ENCODE measurements at places on chromosomes 2 and 18.

- no peak for DNase-seq
These were observed 288.6 kb downstream of the SETBP1 start for GRCh38 chr18:44969214-44969795.

DNA sequence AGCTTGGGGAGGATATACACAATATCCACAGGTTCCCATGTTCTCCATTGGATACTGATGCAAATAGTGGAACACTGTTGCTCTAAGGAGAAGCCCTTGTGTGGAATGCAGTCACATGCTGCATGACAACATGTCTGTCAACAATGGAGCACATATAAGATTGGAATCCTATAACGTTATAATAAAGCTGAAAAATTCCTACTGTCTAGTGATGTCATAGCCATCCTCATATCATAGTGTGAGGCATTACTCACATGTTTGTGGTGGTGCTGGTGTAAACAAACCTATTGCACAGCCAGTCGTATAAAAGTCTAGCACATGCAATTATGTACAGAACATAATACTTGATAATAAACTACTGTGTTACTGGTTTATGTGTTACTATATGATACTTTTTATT, 394.7 kb downstream of the FBXO15 start:
- DNase-seq = no peak

- DNase-seq = peak; percentile 68
These were observed 16.2 kb downstream of the ATG16L1 start for GRCh38 chr2:233267516-233268245.

- DNase-seq = no peak
These were observed 60.9 kb downstream of the ICOS start for GRCh38 chr2:203997481-203997880.

DNA sequence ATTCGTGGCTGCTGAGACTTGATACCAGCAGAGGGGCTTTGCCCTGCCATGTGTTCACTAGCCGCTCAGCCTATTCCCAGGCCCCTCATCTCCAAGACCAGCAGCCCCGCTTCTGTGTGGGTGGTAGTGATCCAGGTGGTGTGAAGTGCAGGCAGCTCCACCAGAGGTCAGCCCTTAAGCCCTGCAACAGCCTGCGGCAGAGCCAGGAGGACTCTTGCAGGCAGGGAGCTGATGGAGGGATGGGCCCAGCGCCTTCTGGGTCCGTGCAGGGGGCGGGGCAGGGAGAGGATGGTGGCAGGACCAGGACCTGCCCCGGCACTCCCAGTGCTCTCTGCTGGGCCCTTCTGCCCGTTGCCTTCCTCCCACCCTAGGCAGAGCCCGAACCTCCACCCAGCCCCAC, 162.0 kb downstream of the SH3BP4 start:
- DNase-seq = no peak

- DNase-seq = no peak
These were observed 22.3 kb upstream of the INSIG2 start for GRCh38 chr2:118065921-118066511.

- no peak for DNase-seq
These were observed 293.3 kb upstream of the TFPI start for GRCh38 chr2:187847245-187848208.

DNA sequence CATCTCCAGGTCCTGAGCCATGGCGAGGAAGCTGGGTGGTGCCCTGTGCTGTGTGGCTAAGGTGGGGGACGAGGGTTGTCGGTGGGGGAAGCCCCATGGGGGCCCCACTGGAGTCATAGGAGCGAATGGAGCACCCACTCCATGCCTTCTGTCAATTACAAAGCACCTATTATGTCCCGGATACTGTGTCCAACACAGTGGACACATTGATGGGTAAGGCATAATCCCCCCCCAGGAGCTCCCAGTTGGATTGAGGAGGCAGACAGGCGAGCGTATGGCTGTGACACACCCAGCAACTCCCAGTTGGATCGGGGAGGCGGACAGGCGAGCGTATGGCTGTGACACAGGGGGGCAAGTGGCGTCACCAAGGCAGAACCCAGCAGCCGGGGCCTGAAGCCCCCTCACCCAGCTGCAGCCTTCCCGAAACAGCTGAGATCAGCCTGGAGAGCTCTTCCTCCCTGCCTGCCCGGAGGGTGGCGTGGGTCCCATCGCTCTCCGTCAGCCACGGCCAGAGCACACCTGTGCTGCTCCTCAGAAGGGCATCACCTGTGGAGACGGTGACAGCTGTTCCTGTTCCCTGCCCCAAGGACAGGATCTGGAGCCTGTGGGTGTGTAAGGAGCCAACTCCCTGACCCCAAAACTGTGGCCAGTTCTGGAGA, 69.6 kb downstream of the HPCAL1 start:
- DNase-seq = no peak

- DNase-seq = no peak
These were observed 589.6 kb upstream of the KLHL29 start for GRCh38 chr2:22795287-22795866.

- DNase-seq = no peak
These were observed 68.3 kb downstream of the FAM161A start for GRCh38 chr2:61785583-61785982.

DNA sequence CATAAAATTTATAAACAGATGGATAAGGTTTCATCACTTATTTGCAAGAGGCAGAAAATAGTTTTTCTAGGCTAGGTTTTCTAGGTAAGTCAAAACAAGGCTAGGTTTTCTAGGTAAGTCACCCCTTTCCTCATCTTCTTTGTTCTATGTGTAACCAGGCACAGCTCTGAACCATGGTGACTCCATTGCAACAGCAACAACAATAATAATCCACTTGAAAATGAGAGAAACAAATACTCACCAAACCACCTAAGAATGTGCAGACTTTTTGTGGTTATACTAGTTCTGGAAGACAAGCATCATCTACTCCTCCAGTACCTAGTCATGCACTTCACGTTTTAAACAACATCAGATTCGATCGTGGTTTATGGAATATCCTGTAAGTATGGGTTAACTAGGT, 237.4 kb upstream of the ACVR2A start:
- no peak for DNase-seq

GRCh38 chr2:144480285-144480684, 39.6 kb downstream of the ZEB2 start:
- no peak for DNase-seq

GRCh38 chr2:165079432-165079831, 124.1 kb upstream of the SLC38A11 start:
- no peak for DNase-seq

DNA sequence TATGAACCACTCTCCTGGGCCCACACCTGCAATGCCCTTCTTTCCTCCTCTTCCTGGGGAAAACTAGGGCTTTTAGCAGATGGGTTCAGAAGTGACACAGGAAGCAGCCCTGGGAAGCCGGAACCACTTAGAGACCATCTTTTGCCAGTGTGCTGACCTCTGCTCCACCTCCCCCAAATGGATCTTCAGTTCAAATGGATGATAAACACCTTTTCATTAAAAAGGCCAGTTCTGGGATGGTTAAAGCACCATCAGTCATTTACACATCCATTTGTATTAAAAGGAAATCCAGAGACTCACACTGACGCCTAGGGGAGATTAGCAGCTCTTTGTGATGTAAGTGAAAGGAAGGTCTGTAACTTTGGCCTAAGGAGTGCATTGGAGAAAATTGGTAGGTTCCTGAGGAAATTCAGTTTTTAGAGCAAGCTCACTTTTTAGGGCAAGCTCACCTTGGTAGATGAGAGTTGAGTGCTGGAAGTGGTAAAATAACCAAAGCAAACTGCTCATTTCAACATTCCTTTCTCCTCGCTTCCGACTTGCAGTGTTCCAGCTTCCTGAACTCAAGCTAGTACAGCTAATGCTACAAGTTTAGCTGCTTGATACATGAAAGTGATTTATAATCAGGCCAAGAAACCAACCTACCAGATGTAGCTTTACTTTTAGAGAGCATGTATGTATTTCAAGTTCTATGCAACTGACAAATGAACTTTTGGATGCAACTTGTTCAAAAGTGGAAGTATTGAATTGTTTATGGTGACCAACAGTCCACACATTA, 47.7 kb downstream of the ACTR2 start:
- no peak for DNase-seq

DNA sequence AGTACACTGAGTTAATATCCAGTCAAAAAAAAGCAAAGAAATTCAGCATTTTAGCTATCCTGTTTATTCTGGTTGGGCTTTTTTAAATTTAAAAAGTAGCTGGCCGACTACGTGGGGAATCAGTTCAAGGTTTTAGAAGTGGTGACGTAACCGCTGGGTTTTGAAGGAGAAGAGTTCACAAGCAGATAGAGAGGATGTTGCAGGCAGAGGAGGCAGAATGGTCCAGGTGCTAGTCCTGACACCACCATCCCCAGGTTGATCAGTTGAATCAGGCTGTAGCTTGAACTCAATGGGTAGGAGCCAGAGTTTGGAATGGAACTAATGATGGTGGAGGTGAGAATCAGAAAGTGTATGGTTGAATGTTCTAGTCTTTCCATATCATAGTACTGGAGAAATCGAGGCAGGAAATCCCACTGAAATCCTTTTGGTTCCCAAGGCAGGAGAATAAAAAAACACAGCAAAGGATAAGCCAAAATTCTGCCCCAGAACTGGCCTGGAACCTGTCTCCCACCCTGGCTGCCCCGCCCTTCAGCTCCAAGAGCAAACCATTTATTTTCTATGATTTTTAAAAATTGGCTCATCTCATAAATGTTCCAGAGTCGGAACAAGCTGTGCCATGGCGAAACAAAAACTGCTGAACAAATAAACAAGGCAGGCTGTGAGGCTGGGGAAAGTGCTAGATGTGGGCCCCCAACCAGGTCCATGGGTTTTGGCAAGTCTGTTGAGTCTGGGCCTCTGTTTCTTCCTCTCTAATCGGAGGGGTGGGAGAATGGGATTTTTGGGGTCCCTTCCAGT, 44.0 kb downstream of the SLC4A1AP start:
- DNase-seq = no peak

DNA sequence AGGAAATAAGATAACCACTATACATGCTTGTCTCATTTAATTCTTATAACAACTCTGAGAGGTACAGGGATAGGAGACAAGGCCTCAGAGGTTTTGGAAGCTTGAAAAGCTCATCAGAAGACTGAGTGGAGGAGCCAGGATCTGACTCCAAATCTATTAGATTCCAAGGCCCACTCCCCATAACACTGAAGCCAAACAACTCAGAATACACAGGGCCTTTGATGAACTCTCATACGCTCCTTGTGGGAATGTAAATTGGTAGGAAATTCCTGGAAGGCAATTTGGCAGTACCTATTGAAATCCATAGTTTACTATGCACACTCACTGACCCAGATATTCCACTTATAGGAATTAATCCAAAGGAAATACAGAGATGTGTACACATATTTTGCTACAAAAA, 27.9 kb downstream of the WIPF1 start:
- DNase-seq = no peak

DNA sequence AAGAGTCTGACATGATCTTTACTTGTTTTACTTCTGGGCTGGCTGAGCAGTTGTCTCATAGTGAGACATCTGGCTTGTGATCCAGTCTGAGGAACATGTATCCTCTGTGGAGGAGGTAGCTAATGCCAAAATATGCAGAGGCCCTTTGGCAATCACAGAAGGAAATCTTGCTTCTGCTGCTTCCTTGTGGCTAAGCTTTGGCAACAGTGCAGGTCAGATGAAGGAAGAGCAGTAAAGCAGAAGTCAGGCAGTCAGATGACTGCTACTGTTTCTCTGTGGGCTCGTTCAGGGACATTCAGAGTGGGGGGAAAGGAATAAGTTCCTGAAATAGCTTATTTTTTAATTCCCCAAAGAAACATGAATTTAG, 22.3 kb downstream of the DOK1 start:
- DNase-seq = no peak

DNA sequence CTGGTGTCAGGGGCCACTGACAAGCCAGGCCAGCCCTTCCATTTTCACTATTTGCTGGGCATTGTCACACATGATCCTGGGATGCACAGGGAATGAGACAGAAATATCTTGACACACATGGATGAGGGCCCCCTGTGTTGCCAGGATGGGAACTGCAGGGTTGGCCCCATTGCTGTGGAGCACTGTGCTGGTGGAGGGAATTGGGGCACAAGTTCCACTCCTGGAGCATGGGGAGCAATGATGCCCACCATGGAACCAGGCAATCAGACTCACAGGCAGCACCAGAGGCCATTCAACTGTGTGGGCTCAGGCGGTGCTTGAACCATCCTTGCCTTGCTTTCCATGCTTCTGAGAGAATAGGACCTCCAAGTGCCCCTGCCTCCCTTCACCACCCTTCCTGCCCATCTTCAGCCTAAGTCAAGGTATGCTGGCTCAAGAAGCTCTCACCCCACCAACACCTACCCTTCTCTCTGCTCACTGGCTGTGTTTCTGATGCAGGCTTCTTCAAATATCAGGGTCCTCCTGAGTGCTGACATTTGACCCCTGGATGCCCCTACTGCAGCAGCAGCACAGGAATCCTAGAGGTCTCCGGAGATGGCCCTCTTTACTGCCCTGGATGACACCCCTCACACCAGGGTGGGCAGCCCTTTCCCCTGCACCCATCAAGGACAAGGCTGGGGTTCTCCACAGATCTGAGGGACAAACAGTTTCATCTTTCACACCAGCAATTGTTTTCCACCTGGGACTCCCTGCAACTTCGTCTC, 11.0 kb downstream of the ADRA2B start:
- no peak for DNase-seq

DNA sequence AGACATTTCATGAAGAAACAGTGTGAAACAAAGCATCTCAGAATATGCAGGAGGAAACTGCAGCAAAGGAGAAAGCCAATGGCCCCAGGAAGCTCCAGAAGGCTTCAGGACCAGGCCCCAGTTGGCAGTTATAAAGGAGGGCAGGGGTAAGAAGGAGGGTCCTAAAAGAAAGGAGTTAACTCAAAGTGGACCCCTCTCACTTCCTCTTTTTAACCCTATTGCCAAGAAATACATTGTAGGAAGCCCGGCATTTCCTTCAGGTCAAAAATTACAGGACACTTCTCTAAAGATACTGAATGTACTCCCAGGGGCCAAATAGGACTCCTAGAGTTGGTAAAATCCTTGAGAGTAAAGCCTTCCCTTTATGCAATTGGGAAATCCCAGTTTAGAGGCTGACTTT, 77.1 kb upstream of the TGFA start:
- no peak for DNase-seq

DNA sequence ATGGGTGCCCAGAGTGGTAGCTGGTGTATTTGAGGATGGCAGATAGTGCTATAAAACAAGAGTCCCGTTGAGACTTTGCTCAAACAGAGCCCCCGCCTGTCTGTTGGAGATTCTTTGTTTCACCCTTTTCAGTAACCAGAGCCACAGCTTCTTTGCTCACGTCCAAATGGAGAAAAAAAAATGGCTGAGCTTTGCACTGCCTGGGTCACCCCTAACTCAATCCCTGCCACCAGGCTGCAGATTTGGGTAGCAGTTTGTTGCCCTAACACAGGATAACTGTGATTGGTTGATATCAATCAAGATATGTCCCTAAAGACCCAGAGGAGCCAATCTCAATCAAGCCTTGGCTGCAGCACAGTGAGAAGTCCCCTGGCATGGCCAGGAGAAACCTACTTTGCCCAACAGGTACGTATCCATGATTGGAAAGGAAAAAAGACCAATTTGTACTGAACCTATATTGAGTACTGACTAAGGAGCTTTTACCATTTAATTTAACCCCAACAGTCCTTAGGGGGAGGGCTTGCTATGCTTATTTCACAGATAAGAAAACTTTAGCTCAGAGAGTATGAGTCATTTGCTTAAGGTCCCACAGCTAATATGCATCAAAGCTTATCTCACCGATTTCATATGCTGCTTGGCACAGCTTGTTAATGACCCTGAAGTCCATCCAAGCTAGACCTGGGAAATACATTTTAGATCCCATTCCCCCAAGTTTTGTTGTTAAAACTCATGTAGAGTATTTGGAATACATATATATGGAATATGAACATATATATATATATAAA, 72.0 kb upstream of the SH3BP4 start:
- DNase-seq = no peak
